Foreskin keratinocyte (primary cell): ENCODE measurements at places on chromosomes 13 and 19.

- no peak for DNase-seq
Measured at GRCh38 chr13:67977066-67977465, 746.9 kb upstream of the PCDH9 start.

DNA sequence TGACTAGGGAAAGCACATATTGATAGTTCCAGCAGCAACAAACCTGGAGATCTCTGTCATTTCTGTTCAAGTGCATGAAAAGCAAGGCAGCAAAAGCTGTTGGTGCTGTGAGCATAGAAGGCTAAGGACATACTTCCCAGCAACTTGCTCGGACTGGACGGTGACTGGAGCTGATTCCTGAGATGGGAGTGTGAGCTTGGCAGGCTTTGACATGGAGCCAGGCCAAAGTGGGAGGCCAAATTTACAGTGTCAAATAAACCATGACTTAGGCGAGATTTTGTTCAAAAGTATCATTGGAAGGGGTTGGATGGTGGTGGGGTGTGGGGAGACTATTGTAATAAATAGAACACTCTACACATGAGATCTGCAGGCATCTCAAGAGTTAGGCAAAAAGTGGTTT lies 5.9 kb upstream of the ARGLU1 start:
- no peak for DNase-seq

GRCh38 chr19:33487901-33488800 lies 33.4 kb downstream of the PEPD start:
- no peak for DNase-seq

DNA sequence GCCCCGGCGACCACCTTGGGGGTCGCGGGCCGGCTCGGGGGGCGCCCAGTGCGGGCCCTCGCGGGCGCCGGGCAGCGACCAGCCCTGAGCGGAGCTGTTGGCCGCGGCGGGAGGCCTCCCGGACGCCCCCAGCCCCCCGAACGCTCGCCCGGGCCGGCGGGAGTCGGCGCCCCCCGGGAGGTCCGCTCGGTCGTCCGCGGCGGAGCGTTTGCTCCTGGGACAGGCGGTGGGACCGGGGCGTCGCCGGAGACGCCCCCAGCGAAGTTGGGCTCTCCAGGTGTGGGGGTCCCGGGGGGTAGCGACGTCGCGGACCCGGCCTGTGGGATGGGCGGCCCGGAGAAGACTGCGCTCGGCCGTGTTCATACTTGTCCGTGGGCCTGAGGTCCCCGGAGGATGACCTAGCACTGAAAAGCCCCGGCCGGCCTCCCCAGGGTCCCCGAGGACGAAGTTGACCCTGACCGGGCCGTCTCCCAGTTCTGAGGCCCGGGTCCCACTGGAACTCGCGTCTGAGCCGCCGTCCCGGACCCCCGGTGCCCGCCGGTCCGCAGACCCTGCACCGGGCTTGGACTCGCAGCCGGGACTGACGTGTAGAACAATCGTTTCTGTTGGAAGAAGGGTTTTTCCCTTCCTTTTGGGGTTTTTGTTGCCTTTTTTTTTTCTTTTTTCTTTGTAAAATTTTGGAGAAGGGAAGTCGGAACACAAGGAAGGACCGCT lies 729 bp downstream of the STK11 start:
- DNase-seq = no peak

GRCh38 chr19:10219678-10220077 lies 11.5 kb downstream of the S1PR2 start:
- DNase-seq = no peak

DNA sequence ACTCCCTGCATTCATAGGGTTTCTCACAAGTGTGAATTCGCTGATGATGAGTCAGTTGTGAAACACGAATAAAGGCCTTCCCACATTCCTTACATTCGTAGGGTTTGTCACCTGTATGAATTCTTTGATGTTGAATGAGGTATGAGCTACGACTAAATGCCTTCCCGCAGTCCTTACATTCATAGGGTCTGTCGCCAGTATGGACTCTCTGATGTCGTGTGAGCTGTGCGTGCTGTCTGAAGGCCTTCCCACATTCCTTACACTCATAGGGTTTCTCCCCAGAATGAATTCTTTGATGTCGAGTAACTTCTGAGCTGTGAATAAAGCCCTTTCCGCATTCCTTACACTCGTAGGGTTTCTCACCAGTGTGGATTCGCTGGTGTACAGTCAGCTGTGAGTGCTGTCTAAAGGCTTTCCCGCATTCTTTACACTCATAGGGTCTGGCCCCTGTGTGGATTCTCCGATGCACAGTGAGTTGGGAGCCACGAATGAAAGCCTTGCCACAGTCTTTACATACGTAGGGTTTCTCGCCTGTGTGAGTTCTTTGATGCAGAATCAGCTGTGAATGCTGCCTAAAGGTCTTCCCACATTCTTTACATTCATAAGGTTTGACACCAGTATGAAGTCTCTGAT lies 30.5 kb upstream of the COX7A1 start:
- DNase-seq = peak; percentile 93

GRCh38 chr13:59094181-59094580 lies 1069.5 kb downstream of the DIAPH3 start:
- no peak for DNase-seq

- DNase-seq = no peak
Measured at GRCh38 chr13:83295686-83296085, 586.6 kb downstream of the SLITRK1 start.

DNA sequence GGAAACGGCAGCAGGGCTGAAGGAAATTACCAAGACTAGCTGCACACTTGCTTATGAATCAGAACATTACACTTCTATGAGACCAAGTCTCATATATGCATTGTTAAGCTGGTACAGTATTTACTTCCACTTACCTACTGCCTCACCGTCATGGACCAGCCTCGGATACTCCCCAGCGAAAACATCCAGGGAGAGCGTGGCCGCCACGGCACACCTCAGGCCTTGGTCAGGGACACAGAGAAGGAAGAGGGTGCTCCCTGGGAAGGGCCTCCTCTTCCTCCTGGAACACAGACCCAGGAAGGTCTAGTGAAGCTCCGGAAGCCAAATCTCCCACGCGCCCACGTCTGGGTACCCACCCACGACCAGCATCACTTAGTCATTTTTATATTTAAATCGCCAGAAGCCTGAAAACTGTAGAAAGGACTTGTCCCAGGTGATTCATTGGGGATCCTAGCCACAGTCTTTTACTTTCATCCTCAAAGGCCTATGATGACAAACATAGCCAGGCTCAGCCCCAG lies 24.4 kb upstream of the MTIF3 start:
- DNase-seq = no peak

DNA sequence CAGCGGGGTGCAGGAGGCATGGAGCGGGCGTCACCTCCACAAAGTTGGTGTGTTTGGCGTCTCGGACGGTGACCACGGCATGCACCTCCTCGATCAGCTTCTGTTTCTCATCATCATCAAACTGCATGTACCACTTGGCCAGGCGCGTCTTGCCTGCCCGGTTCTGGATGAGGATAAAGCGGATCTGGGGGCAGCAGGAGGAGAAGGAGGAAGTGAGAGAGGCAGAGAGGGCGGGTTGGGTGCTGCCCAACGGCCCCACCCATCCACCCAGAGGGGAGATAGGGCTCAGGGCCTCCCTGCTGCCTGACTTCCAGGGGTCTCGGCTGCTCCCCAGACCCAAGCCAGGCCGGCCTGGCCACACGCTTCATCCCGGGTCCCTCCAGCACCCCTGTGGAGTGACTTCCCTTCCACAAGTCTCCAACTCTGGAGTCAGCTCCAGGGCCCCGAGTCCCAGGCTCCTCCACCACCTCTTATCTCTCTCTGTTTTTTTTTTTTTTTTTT lies 4.6 kb downstream of the AP2S1 start:
- DNase-seq = no peak

- no peak for DNase-seq
Measured at GRCh38 chr13:102538938-102539337, 57.8 kb upstream of the TPP2 start.

DNA sequence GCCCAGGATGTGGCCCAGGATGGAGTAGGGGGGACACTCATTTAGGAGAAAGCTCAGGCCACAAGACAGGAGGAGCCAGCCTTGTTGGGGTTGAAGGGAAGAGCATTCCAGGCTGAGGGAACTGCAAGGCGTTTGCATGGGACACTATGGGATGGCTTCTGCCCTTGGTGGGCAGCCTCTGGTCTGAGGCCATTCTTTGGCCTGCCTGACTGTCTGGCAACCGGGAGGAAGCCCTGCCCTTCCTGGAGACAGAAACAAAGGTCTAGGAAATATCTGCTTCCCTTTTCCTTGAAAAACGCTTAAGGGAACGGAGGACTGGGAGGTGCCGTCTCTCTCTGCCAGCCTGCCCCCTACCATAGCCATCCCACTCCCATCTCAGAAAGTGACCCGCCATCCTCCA lies 2.8 kb upstream of the ICAM1 start:
- no peak for DNase-seq

DNA sequence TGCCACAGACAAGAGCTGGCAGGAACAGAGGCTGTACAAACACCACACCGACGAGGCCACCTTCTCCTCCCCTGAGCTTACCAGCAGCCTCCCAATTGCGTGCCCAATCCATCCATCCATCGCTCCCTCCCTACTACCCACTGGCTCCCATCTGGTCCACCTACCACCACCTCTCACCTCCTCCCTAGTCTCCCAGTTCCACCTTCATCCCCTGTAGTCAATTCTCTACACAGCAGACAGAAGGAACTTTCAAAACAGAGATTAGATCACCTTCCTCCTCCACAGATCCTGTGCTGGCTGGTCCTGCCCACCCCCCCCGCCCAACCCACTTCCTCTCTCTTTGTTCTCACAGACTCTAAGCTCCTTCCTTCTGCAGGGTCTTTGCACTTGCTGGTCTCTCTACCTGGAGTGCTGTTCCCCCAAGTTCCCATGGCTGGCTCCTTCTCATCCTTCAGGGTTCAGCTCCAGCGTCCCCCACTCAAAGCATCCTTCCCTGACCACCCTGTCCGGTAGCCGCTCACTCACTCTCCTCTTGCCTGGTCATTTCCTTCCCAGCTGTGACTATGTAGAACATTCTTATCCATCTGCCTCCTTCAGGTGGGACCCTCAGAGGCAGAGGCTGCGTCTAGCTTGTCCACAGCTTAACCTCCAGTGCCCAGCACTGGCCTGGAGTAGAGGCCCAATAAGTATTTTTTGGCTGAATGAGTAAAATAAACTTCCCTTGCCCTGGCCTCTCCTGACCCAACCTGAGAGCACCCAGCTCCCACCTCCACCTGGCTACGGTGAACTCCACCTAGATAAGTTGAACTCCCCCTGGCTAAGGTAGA lies 23.0 kb downstream of the PIN1 start:
- DNase-seq = no peak

GRCh38 chr19:44282846-44283245 lies 22.0 kb downstream of the ZNF235 start:
- DNase-seq = peak; percentile 80

DNA sequence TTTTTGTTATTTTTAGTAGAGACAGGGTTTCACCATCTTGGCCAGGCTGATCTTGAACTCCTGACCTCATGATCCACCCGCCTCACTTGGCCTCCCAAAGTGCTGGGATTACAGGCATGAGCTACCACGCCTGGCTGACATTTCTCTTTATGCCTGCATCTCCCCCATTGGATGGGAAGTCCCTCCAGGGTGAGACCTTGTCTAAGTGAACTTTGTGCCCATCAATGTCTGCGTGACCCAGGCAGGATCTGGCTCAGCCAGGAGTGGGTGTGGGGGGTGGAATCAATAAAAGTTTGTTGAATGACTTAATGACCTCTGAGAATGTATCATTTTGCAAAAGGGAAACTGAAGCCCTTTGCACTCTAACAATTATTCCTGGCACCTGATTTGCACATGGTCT lies 1.8 kb upstream of the ARRDC5 start:
- DNase-seq = no peak

DNA sequence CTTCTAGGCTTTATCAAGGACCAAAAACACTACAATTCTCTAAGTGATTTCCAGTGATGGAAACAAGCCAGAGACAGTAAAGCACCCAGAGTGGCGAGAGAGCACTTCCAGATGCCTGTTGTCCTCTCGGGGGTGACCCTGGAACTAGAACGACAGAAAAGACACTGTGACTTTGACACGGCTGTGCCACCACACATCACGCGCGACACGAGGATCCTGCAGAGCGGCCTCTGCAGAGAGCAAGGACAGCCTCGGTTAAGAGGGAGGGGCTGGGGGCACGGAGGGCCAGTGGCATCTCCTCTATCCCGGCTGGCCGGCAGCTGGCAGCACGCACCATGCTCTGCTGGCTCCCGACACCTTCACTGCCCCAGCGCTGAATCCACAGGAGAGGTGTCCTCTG lies 42.3 kb downstream of the SUGP2 start:
- no peak for DNase-seq

- peak; percentile 74 for DNase-seq
Measured at GRCh38 chr19:9584073-9584833, at the start of gene ZNF121. TSS of gene ZNF121 (minus strand) at chr19:9584504. CDS start at chr19:9568097, 16,407 bp downstream.

- no peak for DNase-seq
Measured at GRCh38 chr19:18502638-18503294, 19.1 kb downstream of the ELL start.

- no peak for DNase-seq
Measured at GRCh38 chr13:94524407-94524806, 44.9 kb upstream of the DCT start.

DNA sequence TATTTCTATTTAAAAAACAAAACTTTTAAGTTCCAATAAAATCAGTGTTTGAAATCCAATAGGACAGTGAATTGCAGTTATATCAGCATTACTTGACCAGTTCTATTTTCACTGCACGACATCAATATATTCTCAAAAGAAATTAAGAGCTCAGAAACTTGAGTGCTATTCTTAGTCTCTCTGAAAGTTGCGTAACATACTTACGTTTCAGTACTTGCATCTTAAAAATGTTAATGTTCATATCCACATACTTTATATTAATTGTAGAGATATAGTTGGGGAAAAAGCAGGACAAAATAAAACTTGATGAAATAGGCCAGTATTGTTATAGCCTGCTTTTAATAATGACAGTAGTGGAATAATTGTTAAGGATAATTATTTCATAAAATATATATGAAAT lies 720.5 kb upstream of the PCDH9 start:
- no peak for DNase-seq
